Fibroblast of villous mesenchyme (primary cell): ENCODE measurements at places on chromosomes 4 and X. TPM values are rescaled to one million over a fixed set of nuclear protein-coding genes. Genes with fewer than 3 reads are reported as not detected.

DNA sequence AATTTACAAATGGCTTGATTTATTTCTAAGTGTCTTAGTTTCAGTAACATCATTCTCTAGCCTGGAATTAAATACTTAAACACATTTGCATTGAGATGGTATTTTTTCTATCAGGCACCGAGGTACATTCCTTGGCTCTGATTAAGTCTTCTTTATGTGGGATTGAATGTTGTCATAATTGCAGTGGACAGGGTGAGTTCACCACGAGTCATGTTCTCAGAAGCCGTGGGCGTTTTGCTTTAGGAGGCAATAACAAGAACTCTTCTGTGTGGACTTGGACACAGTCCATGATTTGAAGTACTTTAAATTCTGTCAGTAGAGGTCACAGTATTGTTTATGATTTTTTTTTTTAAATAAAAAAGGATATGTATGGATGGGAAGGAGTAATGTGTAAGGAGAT lies 57.1 kb upstream of the EFHC2 start:
- peak; percentile 63 for DNase-seq

GRCh38 chr4:137934911-137935310 lies 307.2 kb downstream of the SLC7A11 start:
- no peak for DNase-seq

HAND2 gene
- total RNA-seq = 45.4 and 71.7 TPM in 2 replicates

GRCh38 chr4:128856246-128856645 lies 46.7 kb downstream of the JADE1 start:
- no peak for DNase-seq

SPANXN4 gene
- total RNA-seq = not detected in 2 replicates

DNA sequence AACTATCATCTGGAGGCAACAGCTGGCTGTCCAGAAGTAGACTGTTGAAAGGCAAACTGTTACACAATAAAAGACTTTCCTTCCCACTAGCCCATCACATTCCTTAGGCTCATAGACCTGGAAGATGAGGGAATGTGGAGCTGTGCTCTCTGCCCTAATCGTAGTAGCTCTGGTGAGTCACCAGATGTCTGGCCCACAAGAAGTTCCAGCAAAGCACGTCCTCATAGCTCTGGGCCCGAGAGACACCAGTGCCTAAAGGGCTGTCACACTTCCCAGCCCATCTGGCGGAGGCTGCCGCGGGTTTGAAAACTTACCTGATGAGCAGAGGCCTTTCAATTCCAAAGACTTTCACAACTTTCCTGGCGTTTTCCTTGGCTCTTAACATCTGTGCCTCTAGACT lies 81.7 kb upstream of the STOX2 start:
- DNase-seq = peak; percentile 31

BTK gene
- total RNA-seq = not detected in 2 replicates

FHDC1 gene
- total RNA-seq = 0.32 and 1.7 TPM in 2 replicates

DNA sequence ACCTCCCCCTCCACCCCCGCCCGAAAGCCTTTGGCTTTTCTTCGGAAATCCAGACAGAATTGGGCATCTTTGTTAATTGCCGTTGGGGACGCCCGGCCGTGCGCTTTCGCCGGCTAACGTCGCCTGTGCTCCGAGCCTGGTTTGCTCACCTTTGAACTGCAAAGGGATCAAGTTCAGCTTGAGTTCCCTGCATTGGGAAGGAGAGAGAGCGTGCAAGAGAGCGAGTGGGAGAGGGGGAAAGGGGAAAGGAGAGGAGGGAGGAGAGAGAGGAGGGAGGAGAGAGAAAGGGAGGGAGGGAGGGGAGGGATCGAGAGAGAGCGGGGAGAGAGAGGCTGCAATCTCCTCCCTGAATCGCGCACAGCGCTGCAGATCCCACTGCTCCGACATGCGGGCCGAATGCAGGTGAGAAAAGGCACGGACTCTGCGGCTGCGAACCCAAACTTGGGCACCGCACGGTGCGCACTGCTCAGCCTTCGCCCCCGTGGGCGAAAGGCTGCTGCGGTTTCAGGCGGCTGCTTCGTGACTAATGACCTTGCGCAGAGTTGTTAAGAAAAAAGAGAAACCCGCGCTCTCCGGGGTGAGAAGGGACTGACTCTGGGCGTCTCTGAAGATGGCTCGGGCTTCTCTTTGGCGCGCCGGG lies at the start of gene PCDH7:
PCDH7 (plus strand) TSS at position 349 of the 640 bp plus-strand sequence. CDS start 1,054 bp downstream, outside the sequence.
- peak; percentile 53 for DNase-seq

OPHN1 gene
- total RNA-seq = 9.0 and 13.0 TPM in 2 replicates

GRCh38 chr4:125334926-125335325 lies 20.2 kb downstream of the FAT4 start:
- peak; percentile 50 for DNase-seq

- no peak for DNase-seq
Measured at GRCh38 chrX:69388526-69388925, 115.6 kb upstream of the NALF2 start.

PI4K2B gene
- 22.9 and 25.9 TPM in 2 replicates for total RNA-seq

GRCh38 chr4:148300877-148301276 lies 141.3 kb downstream of the NR3C2 start:
- no peak for DNase-seq

MAPK10 gene
- total RNA-seq = 4.8 and 12.1 TPM in 2 replicates

ITM2A gene
- total RNA-seq = under 0.01 TPM in 1 of 2 replicates, not detected in the other

GRCh38 chrX:150768132-150768485 lies 74.9 kb downstream of the MTMR1 start:
- peak; percentile 93 for DNase-seq

DNA sequence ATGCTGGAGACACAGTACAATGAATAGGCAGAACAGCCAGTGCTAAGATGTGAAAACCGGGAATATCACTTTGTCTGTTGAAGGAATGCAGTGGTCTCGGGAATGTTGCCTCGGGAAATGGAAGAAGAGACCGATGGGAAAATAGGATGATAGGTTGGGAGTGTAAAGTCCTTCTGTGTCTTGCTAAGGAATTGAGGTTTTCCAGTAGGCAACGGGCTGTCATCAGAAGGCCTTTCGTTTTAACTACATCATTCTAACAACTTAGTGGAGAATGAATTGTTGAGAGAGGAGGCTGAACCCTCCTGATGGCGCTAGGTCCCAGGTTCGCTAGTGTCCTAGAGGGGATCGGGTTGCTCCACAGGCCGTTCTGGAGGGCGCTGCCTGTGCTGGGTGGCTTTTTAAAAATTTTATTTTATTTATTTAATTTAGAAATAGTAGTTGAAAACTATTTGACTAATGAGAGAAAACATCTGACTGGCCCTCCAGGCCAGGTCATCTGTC lies 730 bp downstream of the VBP1 start:
- no peak for DNase-seq

CT45A5 gene
- total RNA-seq = not detected in 2 replicates

DNA sequence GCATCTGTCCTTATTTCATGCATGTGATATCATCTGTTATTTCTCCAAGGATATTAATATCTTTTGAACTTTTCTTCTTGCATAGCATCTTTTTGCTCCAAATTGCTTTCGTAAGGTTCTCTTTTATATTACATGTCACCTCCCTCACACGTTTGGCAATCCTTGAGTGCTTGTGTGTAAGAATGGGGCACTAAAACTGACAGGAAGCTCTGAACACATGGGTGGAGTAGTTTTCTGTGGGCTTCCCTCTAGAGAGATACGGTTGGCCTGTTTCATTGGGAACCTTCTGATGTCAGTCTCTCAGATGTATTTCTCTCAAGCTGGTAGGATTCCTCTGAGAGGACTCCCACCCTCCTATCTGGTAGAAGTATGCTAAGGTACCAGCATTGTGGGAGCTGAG lies 223.0 kb downstream of the MID1 start:
- no peak for DNase-seq

SLC25A31 gene
- not detected in 2 replicates for total RNA-seq

DNA sequence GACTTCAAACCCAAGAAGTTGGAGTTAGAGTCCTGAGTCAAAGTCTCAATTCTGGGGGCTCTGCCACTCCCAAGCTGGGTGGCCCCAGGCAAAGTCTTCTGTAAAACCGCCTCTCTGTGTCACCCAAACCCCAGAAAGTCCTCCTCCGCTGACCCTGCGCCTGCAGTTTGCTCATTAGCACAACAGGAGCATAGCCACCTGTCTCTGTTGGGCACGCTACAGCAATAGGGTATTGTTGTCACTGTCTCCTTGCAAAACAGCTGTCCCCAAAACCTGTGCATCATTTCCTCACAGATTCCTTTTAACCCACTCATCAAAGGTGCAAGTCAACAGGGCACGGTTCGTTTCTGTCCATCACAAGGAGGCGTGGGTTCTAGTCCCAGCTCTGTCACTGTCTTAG lies 8.0 kb upstream of the DGAT2L6 start:
- no peak for DNase-seq

DNA sequence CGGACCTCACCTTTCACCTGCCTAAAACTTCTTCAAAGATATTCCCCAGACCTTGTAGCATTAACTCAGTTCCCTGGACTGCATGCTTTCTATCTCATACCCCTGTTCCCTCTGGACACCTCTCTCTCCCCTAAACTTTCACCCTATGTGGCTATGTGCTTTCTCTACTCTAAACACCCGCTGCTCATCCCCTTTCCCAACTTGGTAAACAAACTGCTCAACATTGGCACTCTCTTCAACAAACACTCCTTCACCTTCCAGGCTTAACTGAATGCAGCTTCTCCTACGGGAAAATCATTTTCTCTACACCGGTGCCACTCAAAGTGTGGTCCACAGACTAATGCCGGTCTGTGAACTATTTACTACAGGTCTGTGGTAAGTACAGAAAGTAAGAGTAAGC lies 19.9 kb downstream of the PHF8 start:
- no peak for DNase-seq

ZNF280C gene
- 7.1 and 12.1 TPM in 2 replicates for total RNA-seq

HOPX gene
- under 0.01 and 0.97 TPM in 2 replicates for total RNA-seq

GRCh38 chr4:42398171-42398870 lies 1.0 kb downstream of the SHISA3 start:
- no peak for DNase-seq

- no peak for DNase-seq
Measured at GRCh38 chr4:57655342-57655741, 545.2 kb upstream of the IGFBP7 start.

HSPA4L gene
- total RNA-seq = 2.3 and 6.5 TPM in 2 replicates

- DNase-seq = no peak
Measured at GRCh38 chr4:81003597-81004111, 26.9 kb upstream of the BMP3 start.

SPANXN5 gene
- not detected in 2 replicates for total RNA-seq

DNA sequence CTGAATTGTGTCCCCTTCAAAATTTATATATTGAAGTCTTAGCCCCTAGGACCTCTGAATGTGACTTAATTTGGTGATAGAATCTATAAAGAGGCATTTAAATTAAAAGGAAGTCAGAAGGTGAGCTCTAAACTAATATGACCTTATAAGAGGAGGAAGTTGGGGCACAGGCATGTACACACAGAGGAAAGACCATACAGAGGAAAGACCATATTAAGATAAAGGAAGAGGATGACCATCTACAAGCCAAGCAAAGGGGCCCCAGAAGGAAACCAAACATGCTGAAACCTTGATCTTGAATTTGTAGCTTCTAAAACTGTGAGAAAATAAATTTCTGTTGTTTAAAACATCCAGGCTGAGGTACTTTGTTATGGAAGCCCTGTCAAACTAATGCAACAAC lies 26.9 kb upstream of the CYBB start:
- DNase-seq = no peak

EDA gene
- total RNA-seq = under 0.01 TPM in 1 of 2 replicates, not detected in the other

GRCh38 chrX:9362363-9362928 lies 102.4 kb upstream of the TBL1X start:
- no peak for DNase-seq

- peak; percentile 72 for DNase-seq
Measured at GRCh38 chrX:14936561-14936960, 63.3 kb downstream of the MOSPD2 start.

GRCh38 chr4:174561560-174561959 lies 39.3 kb upstream of the HPGD start:
- peak; percentile 38 for DNase-seq

- DNase-seq = peak; percentile 69
Measured at GRCh38 chr4:88104902-88105610, 53.4 kb downstream of the ABCG2 start.

- peak; percentile 91 for DNase-seq
Measured at GRCh38 chrX:110087485-110088356, 84.8 kb downstream of the TMEM164 start.

- no peak for DNase-seq
Measured at GRCh38 chrX:65758505-65758904, 91.1 kb downstream of the MSN start.

DNA sequence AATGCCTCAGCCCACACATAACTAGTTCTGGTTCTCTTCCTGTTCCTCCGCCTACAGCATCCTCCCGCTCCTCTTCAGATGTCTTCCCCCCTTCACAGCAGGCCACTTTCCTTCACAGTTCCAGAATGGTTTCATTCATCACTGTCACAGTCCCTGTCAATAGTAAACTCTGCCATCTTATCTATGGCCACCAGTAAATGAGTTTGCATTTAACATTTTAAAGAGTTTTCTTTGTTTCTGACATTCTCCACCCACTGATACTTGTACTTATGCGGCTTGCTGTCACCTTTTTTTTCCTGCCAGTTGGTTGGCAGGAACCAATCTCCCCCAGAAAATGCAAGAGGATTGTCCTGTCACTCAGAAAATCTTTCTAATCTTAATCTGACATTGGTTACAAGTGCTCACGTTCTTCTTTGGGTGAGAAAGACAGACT lies 114.1 kb downstream of the GLUD2 start:
- no peak for DNase-seq

GRCh38 chr4:133581996-133582619 lies 433.0 kb downstream of the PCDH10 start:
- DNase-seq = peak; percentile 22

GYPE gene
- 0.64 and 0.86 TPM in 2 replicates for total RNA-seq

RAB39B gene
- total RNA-seq = under 0.01 and 0.43 TPM in 2 replicates
